Activated CD4-positive, alpha-beta T cell treated with anti-CD3 and anti-CD28 coated beads, Interleukin-2, amount 10 ng/mL, durations not matched to agents 7 days and 5 days (primary cell): ENCODE measurements at places on chromosomes 16 and 17. TPM values are rescaled to one million over a fixed set of nuclear protein-coding genes. Genes with fewer than 3 reads are reported as not detected.

Gene RAB37
- 30.4 TPM for total RNA-seq

DNA sequence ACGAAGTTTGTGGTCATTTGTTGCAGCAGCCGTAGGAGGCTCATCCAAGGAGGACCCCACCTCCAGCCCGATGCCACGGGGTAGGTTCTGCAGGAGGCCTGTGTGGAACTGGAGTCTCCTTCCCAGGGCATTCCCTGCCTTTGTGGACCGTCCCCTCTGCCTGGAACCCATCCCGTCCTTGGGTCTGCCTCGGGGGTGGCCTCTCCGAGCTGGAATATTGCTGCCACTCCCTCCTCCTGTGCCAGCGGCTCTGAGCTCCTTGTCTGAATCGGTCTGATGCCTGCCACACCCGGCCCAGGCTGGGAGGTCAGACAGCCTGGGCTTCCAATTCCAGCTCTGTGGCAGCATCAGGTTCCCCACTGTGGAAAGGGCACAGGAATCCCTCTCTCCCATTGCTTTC lies 18.8 kb downstream of the DOC2B start:
- no peak overlapping the region for H3K4me3 ChIP-seq
- no peaks in the 10 kb centered on the region for H3K4me1 ChIP-seq
- no peaks in the 10 kb centered on the region for H3K36me3 ChIP-seq
- H3K27me3 ChIP-seq = no peaks in the 10 kb centered on the region

DNA sequence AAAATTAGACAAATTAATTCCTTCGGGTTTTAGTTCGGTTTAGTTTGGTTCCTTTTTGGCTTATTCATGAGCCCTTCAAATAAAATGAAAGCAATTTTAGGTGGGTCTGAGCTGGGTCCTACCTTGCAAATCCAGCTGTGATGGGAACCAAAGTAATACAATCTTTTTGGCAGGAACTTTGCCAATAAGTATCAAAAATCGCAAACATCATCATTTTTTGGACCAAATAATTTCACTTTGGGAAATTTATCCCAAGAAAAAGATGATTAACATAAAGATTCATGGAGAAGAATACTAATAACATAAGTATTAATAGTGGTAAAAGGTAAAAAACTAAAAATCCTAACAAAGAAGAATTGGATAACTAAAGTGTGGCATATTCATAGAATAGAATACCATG lies 67.8 kb upstream of the MYOCD start:
- no peak overlapping the region for H3K27ac ChIP-seq
- H3K4me1 ChIP-seq = no peaks in the 10 kb centered on the region
- no peaks in the 10 kb centered on the region for H3K36me3 ChIP-seq
- H3K27me3 ChIP-seq = no peaks in the 10 kb centered on the region
- no peak overlapping the region for H3K4me3 ChIP-seq

DNA sequence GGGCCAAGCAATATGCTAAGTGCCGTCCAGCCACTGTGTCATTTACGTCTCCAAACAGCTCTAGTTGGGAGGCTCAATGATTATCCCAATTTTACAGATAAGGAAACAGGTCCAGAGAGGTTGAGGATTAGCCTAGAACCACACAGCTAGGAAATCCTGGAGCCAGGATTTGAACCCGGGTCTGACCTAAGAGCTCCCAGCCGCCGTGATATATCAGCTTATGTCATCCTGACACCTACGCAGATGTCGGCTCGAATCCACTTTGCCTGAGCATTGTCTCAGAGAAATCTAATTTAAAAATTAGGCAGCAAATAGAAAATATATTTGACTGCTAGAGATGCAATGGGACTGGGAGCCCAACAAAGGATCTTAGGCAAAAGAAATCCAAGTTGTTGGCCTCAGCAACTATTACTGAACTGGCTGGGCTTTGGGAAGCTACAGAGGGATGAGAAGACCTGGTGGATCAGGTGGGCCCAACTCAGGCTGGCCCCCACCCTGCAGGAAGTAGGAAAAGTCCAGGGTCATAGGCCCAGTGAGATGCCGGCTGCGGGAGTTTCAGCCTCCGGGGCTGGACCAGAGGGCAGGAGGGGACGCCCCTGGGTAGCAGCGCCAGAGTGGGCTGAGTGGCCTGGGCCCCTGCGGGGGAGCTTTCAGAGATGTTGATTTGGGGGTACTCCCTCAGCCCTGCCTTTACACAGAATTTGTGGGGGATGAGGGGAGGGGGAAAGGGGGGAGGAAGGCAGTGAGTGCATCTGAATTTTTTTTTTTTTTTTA lies 35.1 kb upstream of the IL21R start:
- no peak for DNase-seq
- H3K36me3 ChIP-seq = peaks cover 62% of the 10 kb centered on the region
- peaks cover 86% of the 10 kb centered on the region for H3K4me1 ChIP-seq
- H3K27me3 ChIP-seq = no peaks in the 10 kb centered on the region

- H3K36me3 ChIP-seq = no peaks in the 10 kb centered on the region
- no peak for DNase-seq
- no peak overlapping the region for H3K27ac ChIP-seq
Measured at GRCh38 chr17:50187394-50187725, 14.1 kb downstream of the COL1A1 start.
